Stomach (tissue), 19 donors: ENCODE measurements at places on chromosomes 5 and 9.
A peak's percentile ranks its signal among the peaks of the same experiment; 100 is the strongest.

GRCh38 chr9:38136386-38136785 lies 67.4 kb upstream of the SHB start:
- no peak for DNase-seq

DNA sequence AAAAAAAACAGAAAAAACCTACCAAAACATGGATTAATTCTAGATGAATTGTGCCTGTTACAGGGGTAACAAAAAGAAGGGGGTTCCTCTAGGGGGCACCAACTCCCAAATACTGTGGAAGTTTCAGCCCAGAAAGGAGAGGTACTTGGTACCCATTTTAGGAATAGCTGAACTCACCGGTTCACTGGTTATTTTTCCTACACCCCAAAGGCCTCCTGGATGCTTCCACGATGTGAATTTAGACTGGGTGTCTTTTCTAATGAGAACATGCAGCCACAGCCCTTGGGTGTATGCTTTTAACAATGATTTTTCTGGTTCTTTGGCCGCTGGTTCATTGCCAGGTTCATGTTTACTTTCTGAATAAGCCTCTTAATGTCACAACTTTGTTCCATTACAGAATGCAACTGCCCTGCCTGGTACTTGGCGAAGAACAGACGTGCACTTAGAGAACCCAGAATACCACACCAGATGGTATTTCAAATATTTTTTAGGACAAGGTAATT lies 46.7 kb downstream of the GARNL3 start:
- DNase-seq: peak; percentile 65

GRCh38 chr9:90121762-90122161 lies 517.0 kb downstream of the GADD45G start:
- DNase-seq: no peak

DNA sequence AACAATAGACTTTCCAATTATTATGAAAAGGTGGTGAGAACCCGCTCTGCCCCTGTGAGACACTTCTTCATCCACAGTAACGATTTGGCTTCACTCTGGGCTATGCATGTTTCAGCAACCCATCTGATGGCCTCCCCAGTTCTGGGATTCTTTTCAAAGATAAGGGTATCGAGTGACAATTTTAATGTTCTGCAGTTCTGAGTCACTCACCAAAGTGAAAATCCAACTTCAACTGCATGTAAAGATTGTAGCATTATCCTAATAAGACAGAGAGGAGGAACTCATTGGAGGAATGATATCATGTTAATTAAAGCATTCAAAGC lies 1078.3 kb upstream of the SEMA6A start:
- no peak for DNase-seq

- no peak for DNase-seq
These were observed 127.5 kb downstream of the SUSD1 start for GRCh38 chr9:112047538-112048066.

DNA sequence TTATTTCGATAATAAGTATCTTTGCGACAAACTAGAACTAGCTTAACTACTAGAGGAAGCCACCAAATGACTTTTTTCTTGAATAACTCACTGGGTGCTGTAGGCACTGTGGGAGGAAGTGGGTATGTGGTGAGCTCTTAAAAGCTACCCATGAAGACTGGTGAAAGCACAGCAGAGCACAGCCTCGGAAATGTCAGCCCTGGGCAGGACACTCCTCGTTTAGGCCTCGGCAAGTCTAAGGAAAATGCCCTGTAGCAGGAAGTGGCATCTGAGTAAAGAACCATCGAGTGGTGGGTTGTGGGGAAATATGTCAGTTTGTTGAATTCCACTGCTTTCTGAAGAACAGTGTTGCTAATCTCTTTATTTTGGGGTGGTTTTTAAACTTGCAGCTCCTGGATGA lies 44.0 kb upstream of the NCS1 start:
- peak; percentile 30 for DNase-seq

DNA sequence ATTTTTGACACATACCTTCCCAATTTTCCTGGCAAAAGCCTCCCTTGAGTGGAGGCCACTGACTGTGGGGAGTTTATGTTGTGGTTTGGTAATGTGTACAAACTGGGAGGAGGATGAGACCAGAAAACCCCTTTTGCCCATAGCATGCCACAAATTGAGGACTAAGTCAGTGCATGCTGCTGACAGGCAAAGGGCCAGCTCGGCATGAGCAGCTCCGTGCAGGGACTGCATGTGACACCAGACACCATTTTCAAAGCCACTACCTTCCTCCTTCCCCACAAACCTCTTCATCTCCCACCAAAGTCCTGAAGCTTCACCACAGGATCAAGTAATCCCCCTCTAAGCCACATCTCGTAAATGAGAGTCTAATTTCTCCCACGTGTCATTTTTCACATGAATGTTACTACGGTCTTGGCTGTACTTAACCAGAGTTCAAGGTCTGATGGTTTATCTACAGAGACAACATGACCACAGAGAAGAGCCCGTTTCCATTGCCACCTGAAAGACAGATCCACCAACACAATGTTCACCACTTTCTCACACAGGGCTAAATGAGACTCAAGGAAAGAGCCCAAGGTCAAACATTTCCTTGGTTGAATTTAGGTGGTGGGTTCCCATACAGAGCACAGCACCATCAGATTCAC lies 106.5 kb downstream of the NFIB start:
- DNase-seq: no peak

DNA sequence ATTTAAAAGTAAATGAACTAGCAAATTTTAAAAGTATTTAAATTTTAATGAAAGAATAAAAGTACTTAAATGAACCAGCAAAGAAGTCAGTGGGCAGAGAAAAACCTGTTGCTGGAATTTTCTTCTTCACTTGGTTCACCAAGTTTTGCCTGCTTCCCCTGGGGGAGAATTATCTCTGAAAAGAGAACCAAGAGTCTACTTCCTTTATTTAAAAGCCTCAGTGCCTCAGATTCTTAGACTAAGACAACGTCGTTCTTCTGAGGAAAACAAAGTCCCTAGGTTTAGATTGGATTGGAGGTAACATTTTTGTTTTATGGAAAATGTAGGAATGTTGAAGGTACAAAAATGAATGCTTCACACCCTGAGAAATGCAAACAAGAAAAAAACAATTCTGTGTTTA lies 7.4 kb upstream of the KLF4 start:
- DNase-seq: no peak

GRCh38 chr9:3177146-3177761 lies 333.4 kb upstream of the PUM3 start:
- DNase-seq: no peak

GRCh38 chr5:59040804-59041201 lies 457.9 kb downstream of the RAB3C start:
- DNase-seq: no peak

DNA sequence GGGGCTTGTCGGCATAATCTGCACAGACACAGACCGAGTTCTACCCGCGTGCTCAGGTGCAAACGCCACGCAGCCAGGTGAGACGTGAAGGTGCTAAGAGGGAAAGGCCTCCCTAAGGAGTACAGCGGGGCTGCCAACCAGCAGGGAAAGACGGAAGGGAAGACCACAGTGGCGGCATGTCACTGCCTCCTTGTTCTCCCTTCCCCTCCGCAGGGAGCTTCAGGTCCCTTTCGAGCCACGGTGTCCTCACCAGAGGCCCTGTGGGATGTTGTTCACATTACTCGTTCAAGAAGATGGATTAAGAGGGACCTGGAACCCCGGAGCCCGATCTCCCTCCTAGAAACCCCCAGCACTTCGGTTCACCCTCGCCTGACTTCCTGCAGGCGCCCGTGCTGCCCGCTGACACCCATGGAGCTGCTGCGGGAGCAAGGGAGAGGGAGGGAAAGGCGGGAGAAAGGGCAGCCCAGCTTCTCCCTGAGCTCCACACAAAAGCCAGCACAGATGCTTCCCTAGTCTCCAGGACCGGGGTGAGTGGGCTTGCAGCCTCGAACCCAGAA lies 686 bp downstream of the BRD9 start:
- DNase-seq: peak; percentile 53

DNA sequence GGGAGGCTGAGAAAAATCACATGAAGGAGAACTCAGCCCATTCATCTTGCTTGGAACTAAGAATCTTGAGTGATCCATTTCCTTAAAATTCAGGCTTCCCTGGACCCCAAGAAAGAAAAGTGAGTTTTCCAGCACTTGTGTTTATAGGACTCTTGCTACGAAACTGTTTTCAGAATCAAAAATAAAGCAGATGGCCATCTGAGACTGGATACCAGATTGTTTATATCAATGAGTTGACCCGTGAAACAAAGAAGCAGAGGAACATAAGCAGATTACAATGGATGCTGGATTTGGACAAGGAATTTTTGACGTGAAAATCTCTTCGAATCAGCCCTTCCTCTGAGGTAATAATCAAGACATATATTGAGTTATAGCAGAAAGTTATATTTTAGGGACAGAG lies 223.2 kb downstream of the SYK start:
- DNase-seq: no peak

DNA sequence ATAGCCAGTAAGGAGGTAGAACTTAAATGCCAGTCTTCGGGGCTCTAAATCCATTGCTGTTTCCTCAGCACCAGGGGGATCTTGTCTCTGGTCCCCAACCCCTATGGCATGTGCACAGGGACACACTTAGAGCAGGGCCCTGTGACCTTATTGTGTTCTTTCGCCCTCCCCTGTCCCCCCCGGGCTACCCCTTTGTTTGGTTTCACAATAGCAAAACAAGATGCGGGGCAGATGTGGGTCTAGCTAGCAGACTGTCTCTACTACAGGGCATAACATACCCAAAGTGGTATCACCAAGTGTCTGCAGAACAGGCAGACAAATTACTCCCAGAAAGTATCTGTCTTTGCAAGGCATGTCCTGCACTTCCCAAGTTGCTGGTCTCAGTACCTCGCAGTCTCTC lies 2.1 kb downstream of the FBLL1 start:
- DNase-seq: no peak

- no peak for DNase-seq
These were observed 2.2 kb downstream of the DCP2 start for GRCh38 chr5:112978836-112979235.

DNA sequence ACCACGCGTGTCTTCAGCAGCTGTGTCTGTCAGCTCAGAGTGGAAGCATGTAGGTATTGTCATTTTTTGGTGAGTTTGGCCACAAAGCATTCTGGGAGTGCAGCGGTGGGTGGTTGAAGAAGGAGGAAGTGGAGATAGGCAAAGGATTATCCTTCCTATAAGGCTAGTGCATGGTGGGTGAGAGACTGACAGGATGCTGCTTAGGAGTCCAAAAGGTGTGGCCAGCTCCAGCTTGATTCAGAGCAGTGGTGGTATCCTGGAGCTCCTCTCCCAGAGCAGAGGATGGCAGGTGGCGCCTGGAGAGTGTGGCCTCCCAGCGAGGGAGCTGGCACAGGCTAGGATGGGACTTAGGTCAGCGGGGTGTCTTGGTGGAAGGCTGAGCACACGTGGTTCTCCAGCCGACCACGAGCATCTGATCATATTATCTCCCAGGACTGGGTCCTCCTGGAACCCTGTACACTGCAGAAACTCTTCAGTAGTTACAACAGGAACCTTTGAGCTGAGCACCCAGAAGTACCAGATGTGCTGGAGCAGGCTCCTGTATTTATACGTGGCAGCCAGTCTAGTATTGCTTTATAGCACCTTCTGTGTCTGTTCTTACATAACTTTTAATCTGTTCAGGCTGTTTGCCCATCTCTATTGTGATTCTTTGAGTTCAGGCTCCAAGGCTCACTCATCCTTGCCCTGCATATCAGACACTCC lies 29.6 kb downstream of the MAML1 start:
- peak; percentile 33 for DNase-seq

DNA sequence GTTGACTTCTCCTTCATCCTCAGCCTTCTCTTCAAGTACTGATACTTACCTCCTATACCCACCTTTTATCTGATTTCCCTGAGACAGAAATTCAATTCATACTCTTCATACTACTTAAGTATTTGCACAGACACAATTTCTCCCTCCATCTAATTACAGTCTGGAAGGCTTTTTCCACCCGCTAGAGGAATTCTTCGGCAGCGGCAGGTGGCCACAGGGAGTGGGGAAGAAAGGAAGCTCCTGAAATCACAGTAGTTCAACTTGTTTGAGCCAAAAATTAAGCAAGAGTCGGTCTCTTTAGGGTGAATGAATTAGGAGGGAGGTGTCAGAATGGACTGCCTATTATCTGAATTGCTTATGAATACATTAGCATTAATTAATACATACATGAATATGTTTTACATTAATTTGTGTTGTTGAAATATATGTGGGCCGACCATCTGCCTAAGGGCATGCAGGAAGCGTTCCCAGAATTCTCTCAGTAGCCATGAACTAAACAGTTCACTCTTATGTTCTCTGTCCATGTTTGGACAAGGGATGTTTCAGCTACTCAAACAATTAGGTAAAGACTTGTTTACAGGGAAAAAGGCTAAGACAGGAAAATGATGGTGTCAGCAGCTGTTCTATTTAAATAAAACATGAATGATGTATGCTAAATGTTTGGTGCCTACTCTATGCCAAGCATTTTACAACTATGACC lies 101.4 kb upstream of the SMARCA2 start:
- DNase-seq: no peak

DNA sequence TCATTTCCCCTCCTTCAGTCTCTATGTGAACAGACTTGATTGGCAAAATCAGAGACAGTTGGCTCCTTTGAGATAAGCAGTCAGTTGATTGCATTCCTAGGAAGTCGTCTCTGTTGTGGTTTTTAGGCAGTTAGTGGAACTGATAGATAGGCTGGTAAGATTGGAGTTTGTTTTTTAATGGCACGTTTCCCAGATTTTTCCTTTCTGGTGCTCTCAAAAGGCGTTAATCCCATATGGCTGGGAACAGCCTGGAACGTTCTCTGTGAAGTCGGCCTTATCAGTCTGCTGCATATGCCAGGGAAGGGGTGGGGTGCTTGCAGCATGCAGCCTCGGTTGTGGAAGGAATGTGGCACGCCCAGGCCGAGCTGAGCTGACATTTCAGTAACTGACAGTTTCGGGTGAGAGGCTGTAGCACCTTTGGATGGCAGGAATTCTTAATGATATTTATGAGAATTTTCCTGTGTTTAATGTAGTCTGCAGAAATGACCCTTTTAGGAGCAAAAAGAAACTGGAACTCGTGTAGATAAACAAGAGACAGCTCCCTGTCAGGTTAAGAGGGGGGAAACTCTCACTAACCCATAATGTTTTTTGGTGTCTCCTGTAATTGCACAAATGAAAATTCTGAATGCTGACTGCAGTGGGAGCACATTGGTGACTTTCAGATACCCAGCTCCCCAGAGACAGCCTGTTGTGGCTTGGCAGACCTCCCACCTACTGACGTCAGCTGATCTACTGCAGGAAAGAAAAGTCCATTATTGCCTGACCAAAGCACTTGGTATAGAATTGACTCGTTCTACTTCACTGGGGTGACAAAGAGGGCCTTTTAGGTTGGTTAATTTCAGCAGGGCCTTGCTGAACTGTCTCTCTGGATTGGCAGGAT lies 6.3 kb downstream of the SPTAN1 start:
- DNase-seq: peak; percentile 87

- no peak for DNase-seq
These were observed 133.7 kb downstream of the DMAC1 start for GRCh38 chr9:7665874-7666273.

- no peak for DNase-seq
These were observed 168.5 kb upstream of the PIK3R1 start for GRCh38 chr5:68047035-68047434.

- no peak for DNase-seq
These were observed 134.5 kb upstream of the SMIM23 start for GRCh38 chr5:171651102-171651501.
